Bronchial smooth muscle cell (primary cell): ENCODE measurements at places on chromosomes 2 and 18. TPM values are rescaled to one million over a fixed set of nuclear protein-coding genes. Genes with fewer than 3 reads are reported as not detected.

UCN gene
- 0.16 and 0.26 TPM in 2 replicates for total RNA-seq

ANKRD62 gene
- not detected in 2 replicates for total RNA-seq

CIB4 gene
- not detected in 2 replicates for total RNA-seq

FER1L5 gene
- 1.1 and 1.4 TPM in 2 replicates for total RNA-seq

SMYD1 gene
- total RNA-seq = not detected in 2 replicates

HRH4 gene
- total RNA-seq = under 0.01 TPM in 1 of 2 replicates, not detected in the other

ZBTB7C gene
- total RNA-seq = under 0.01 TPM in 1 of 2 replicates, not detected in the other

OTOS gene
- not detected in 2 replicates for total RNA-seq

BUB1 gene
- total RNA-seq = 5.8 and 22.1 TPM in 2 replicates

ANKRD30BL gene
- total RNA-seq = not detected in 2 replicates

CROCC2 gene
- 0.26 and 0.63 TPM in 2 replicates for total RNA-seq

SNORC gene
- total RNA-seq = 0.52 and 0.79 TPM in 2 replicates

KCNF1 gene
- under 0.01 TPM in 1 of 2 replicates, not detected in the other for total RNA-seq

POMC gene
- total RNA-seq = 1.4 TPM in 1 of 2 replicates, not detected in the other

KIF5C gene
- 0.16 and 0.26 TPM in 2 replicates for total RNA-seq

ABCA12 gene
- 0.09 and 0.16 TPM in 2 replicates for total RNA-seq

ANO7 gene
- 0.09 and 0.63 TPM in 2 replicates for total RNA-seq

PROKR1 gene
- not detected in 2 replicates for total RNA-seq

EFR3B gene
- total RNA-seq = 0.26 and 0.47 TPM in 2 replicates

NYAP2 gene
- not detected in 2 replicates for total RNA-seq

GALNT3 gene
- total RNA-seq = 0.16 and 0.17 TPM in 2 replicates

DSEL gene
- 35.7 and 74.9 TPM in 2 replicates for total RNA-seq

ELOA2 gene
- total RNA-seq = under 0.01 TPM in 1 of 2 replicates, not detected in the other

OBSL1 gene
- 30.7 and 54.0 TPM in 2 replicates for total RNA-seq

UBE2F gene
- total RNA-seq = 35.1 and 50.5 TPM in 2 replicates

AGXT gene
- not detected in 2 replicates for total RNA-seq

ASXL3 gene
- under 0.01 and 0.69 TPM in 2 replicates for total RNA-seq

ATIC gene
- total RNA-seq = 17.2 and 31.8 TPM in 2 replicates

CDH2 gene
- 9.8 and 10.5 TPM in 2 replicates for total RNA-seq

FBXO48 gene
- 0.26 and 0.32 TPM in 2 replicates for total RNA-seq

SLC66A2 gene
- 35.8 and 48.9 TPM in 2 replicates for total RNA-seq

CD226 gene
- 0.16 and 0.34 TPM in 2 replicates for total RNA-seq

POTEC gene
- total RNA-seq = not detected in 2 replicates

POU3F3 gene
- total RNA-seq = not detected in 2 replicates

TCF7L1 gene
- total RNA-seq = 1.5 and 2.4 TPM in 2 replicates

IL36A gene
- not detected in 2 replicates for total RNA-seq

TMEM200C gene
- 0.16 and 0.43 TPM in 2 replicates for total RNA-seq

SERPINB8 gene
- total RNA-seq = 5.8 and 8.8 TPM in 2 replicates

CCDC88A gene
- 24.1 and 32.9 TPM in 2 replicates for total RNA-seq

TYMS gene
- total RNA-seq = 13.7 and 16.2 TPM in 2 replicates

PSMA8 gene
- total RNA-seq = not detected in 2 replicates

C2orf72 gene
- total RNA-seq = 0.09 TPM in 1 of 2 replicates, not detected in the other

GATA6 gene
- 3.5 and 4.0 TPM in 2 replicates for total RNA-seq

SANBR gene
- total RNA-seq = 11.7 and 17.9 TPM in 2 replicates

CENPA gene
- 0.26 and 1.6 TPM in 2 replicates for total RNA-seq

TRIB2 gene
- total RNA-seq = 12.3 and 24.7 TPM in 2 replicates
